ENCODE measurements at places on chromosomes 3 and 15.

DNA sequence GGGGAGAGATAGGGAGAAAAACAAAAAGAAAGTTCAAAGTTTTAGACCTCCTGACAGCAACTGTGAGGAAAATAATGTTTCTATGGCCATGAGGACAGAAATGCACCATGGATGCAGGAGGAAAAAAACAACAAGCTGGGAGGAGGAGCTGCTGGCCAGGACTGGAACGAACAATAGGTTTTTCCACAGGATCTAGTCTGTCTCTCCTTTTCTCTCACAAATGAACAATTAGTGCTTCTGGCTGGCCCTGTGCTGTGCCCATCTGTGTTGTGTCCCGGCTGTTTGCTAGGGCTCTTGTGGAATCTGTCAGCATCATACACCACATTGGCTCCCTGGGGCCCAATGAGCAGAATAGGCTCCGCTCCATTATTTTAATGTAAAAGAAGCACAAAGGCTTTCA lies 15.2 kb downstream of the GK5 start:
- no peak for DNase-seq

- DNase-seq: no peak
These were observed 68.7 kb downstream of the GBE1 start for GRCh38 chr3:81692766-81693165.

DNA sequence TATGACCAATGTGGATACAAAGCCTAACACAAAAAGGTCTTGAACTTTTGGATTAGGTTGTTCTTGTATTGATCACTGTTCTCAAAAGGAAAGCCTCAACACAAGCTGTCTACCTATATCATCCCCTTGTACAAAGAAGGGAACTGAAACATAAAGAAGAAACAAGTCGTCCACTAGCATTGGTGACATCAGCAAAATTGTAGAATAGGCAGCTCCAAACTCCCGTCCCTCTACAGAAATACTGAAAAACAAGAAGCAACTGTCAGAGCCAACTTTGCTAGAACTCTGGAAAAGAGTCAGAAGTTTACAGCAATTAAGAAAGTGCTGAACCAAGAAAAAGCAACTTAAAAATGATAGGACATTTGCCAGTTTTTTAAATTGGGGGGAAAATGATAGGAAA lies 7.5 kb upstream of the NR1I2 start:
- DNase-seq: no peak

- DNase-seq: no peak
These were observed 51.0 kb downstream of the RASA2 start for GRCh38 chr3:141537856-141538255.

DNA sequence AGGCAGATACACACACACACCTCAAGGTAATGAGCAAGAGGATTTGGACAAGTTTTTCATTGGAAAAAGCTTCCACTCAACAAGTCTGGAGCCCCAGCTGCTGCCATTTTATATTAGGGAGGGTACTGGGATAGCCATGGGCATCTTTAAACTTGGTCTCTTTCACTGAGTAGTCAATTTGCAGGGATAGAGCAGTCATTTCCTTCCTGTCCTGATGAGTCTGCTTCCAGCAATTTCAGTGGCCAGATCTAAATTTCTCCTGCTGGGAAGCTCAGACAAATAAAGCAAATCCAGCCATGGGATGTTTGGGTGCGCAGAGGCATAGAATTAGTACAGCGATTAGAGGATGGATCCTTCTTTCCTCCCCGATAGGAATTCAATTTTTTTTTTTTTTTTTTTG lies 874 bp upstream of the ERC2 start:
- no peak for DNase-seq
